Activated CD4-positive, alpha-beta T cell treated with anti-CD3 and anti-CD28 coated beads, Interleukin-2, amount 10 ng/mL, durations not matched to agents 7 days and 5 days (primary cell): ENCODE measurements at places on chromosomes 13 and 19. TPM values are rescaled to one million over a fixed set of nuclear protein-coding genes. Genes with fewer than 3 reads are reported as not detected.

DNA sequence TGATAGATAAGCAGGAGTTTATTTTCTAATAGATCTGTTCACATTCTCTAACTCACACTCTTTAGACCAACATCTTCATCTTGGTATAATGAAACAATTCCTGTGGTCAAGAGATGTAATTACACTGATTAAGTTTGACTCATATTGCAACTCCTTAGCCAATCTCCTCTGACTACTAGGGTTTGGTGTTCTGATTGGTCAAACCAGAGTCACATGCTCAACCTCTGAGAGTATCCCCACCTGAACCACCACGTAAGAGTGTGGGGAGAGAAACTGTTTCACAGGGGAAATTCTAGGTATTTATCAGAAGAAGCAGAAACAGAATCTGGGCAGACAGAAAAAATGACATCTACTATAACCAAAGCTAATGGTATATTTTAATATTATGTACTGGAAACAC, 42.4 kb downstream of the UQCRFS1 start:
- peaks cover 9% of the 10 kb centered on the region for H3K4me1 ChIP-seq
- H3K27me3 ChIP-seq: no peaks in the 10 kb centered on the region
- H3K27ac ChIP-seq: no peak overlapping the region
- no peak overlapping the region for H3K4me3 ChIP-seq

DNA sequence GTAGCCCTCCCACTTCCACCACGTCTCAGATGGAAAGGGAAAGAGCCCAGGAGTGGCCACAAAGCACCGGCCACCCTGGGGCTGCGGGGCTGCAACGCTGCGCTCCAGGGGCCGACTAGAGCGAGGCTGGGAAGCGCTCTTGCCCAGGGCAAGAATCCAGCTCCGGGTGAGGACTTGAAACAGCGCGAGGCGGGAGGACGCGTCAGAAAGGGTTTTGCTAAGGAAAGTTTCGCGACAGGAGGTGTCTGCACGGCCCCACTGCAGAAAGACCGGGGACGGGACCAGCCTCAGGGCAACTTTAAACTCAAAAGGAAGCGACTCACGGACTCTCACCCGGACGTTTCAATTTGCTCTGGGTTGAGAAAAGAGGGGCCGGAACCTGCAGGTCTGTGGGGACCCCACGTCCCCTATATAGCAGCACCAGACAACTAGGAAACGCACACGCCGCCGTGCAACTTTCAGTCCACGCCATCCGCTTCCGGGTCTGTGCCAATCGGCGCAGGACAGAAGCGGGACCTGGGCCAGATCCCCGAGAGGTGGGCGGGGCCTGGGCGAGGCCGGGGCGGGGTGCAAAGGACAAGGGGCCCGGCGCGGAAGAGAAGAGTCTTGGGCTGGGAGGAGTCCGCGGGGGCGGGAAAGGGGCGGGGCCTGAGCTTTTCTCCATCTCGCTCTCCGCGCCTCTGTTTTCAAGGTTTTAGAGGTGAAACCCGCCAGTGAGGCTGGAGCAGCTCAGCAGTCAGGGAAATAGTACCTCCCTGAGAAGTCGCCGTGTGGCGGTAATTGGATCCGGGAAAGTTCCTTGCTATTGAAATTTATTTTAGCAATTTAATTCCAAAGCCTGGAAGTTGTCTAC, at the start of gene ZNF816:
Gene ZNF816, minus strand, starts transcription at position 488 of the 853 bp plus-strand sequence. CDS start 6,792 bp downstream, outside the sequence.
- no peaks in the 10 kb centered on the region for H3K27me3 ChIP-seq
- peaks cover 51% of the 10 kb centered on the region for H3K36me3 ChIP-seq
- peak; percentile 99 for DNase-seq
- H3K4me1 ChIP-seq: peaks cover 32% of the 10 kb centered on the region

The IGFL4 gene
- total RNA-seq: not detected

GRCh38 chr19:57276430-57276829, 3.9 kb upstream of the ZNF460 start:
- no peak overlapping the region for H3K27ac ChIP-seq
- H3K27me3 ChIP-seq: no peaks in the 10 kb centered on the region
- H3K4me1 ChIP-seq: peaks cover 6% of the 10 kb centered on the region
- no peak overlapping the region for H3K4me3 ChIP-seq
- DNase-seq: no peak
- peaks cover 38% of the 10 kb centered on the region for H3K36me3 ChIP-seq

DNA sequence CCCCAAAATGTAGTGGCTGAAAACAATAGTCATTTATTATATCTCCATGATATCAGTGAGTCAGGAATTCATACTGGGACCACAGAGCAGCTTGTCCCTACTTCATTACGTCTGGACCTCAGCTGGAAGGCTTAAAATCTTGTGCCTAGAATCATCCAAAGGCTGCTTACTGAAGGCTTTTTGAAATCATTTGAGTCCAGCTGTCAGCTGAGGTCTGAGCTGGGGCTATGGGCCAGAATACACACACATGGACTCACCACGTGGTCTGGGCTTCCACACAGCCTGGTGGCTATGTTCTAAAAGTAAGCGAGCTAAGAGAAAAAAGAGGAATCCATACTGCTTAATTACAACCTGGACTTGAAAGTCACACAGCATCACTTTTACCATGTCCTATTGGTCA, 209.2 kb downstream of the KCTD12 start:
- no peak for DNase-seq
- peaks cover 7% of the 10 kb centered on the region for H3K27me3 ChIP-seq
- H3K4me1 ChIP-seq: no peaks in the 10 kb centered on the region
- H3K27ac ChIP-seq: no peak overlapping the region

GRCh38 chr13:39273953-39274738, 235.9 kb downstream of the NHLRC3 start:
- no peak overlapping the region for H3K27ac ChIP-seq
- H3K4me1 ChIP-seq: no peaks in the 10 kb centered on the region
- DNase-seq: no peak
- no peaks in the 10 kb centered on the region for H3K36me3 ChIP-seq
- peaks cover 18% of the 10 kb centered on the region for H3K27me3 ChIP-seq

DNA sequence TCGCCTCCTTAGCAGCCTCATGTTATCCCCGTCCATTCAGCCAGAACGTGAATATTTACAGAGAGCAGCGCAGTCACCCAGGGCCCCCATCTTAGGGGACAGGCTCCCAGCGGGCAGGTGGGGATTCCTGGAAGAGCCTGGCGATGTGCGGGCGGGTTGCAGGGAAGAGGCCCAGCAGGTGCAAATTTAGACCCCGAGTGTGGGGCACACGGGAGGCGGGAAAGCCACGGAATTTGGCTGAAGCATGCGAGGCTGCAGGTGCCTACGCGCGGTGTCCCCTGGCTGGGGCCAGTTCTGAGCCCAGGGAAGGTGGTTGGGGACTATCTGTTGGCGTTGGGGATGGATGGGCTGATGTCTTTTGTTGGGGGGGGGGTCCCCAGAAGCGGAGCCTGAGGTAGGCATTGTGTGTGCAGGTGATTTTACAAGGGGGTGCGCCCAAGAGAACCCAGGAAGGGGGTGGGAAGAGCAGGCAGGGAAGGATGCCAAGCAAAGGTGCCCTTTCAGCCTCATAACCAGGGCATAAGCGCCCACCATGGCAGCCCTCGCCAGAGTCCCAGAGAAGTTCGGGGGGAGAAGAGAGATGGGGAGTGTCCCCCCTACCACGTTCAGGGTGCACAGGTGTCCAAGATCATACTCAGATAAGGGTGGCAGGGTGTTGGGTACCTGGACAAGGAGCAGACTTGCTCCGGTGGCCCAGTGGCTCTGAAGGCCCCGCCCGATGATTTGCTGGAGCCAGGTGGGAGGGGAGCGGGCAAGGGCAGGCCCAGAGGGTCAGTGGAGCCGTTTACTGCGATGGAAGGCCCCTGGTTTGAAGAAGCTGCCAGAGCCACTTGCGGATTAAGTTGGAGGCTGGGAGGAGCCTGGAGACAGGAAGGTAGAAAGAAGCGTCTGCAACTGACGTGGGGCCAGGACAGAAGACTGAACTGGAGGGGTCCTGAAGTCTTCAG, 1.2 kb downstream of the TPGS1 start:
- H3K4me3 ChIP-seq: peak overlapping the region; percentile 80
- peak overlapping the region; percentile 99 for H3K27ac ChIP-seq
- peaks cover 55% of the 10 kb centered on the region for H3K4me1 ChIP-seq
- no peaks in the 10 kb centered on the region for H3K27me3 ChIP-seq
